ENCODE measurements at places on chromosomes 7 and 10.

GRCh38 chr10:5814110-5815107, 1.2 kb upstream of the GDI2 start:
- DNase-seq = no peak

GRCh38 chr10:7810443-7810842, 7.9 kb upstream of the TAF3 start:
- DNase-seq = no peak

DNA sequence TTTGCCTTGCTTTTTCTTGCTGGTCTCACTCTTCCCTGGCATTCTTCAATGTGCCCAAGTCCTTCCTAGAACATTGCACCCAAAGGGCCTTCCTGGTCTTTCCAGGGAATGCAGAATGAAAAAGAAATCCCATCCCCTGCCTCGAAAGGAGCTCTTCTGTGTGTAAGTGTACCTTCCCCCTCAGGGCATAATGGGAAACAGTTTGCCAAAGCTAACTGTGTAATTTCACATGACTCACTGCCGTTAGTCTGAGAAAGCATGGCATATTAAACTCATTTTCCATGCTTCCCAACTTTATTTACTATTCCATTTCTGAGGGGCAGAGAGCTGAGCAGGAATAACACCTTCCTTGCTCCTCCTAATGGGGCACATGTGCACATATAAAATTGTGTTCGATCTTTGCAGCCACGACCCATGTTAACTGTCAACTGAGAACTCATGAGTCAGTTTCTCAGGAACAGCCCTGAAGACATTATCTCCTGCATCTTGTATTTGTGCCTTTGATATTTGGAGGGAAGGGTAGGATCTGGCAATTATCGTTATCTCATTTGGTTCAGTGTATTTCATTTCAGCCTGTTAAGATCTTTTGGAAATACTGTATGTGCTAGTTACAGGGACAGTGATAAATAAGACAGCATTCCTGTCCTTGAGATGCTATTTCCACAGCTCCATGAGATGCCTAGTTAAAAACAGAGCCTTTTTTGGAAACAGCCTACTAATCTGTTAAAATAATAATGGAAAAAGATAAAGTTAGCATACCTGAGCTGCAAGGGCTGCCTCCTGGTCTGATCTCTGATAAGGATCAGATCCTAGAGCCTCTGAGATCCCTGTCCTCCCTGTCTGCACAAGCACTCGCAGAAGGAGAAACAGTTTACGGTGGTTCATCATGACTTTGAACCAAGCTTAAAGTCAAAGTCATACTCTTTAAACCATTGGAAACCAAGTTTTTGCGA, 42.3 kb downstream of the IKZF1 start:
- DNase-seq = no peak

GRCh38 chr7:114422507-114423501, 8.2 kb downstream of the FOXP2 start:
- no peak for DNase-seq

- DNase-seq = no peak
Observed at GRCh38 chr10:94251098-94251497, 111.6 kb downstream of the NOC3L start.

DNA sequence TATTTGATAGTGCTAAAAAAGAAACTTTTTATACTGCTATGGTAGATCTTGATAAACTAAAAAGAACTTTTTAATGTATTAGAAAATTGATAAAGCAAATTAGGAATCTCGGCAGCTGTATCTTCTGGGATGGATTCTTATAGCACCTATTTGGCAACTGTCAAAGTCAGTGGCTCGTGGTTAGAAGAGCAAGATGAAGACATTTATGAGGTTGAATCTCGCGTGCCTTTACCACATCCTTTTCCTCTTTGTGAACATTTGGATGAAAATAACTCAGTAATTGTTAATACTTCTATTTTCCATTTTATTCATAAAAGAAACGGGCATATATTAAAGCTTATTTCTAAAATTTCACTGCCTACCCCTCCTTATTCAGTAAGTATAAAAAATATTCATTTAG, 76.2 kb downstream of the CYP51A1 start:
- no peak for DNase-seq

Data from stimulated activated CD8-positive, alpha-beta memory T cell treated with anti-CD3 and anti-CD28 coated beads, Interleukin-4, amount 100 ng/mL, for 24 hours (primary cell).